Right cardiac atrium (tissue), 5 donors: ENCODE measurements at places on chromosomes 11 and 22. TPM values are rescaled to one million over a fixed set of nuclear protein-coding genes. Genes with fewer than 3 reads are reported as not detected.

GRCh38 chr22:22604326-22605073, 39.9 kb upstream of the GGTLC2 start:
- DNase-seq: no peak

NFAM1 gene
- total RNA-seq: 4.9 TPM

GRCh38 chr11:111749646-111750045, 16.5 kb downstream of the PPP2R1B start:
- DNase-seq: no peak

- no peak for DNase-seq
Observed at GRCh38 chr11:12413141-12414052, 36.0 kb downstream of the PARVA start.
